H9 (cell line): ENCODE measurements at places on chromosomes 16 and 17.

GRCh38 chr16:59339871-59340270 is 605.8 kb upstream of the GOT2 start:
- H3K4me3 ChIP-seq: no peak overlapping the region
- H3K27ac ChIP-seq: no peak overlapping the region
- H3K27me3 ChIP-seq: peaks cover 65% of the 10 kb centered on the region

DNA sequence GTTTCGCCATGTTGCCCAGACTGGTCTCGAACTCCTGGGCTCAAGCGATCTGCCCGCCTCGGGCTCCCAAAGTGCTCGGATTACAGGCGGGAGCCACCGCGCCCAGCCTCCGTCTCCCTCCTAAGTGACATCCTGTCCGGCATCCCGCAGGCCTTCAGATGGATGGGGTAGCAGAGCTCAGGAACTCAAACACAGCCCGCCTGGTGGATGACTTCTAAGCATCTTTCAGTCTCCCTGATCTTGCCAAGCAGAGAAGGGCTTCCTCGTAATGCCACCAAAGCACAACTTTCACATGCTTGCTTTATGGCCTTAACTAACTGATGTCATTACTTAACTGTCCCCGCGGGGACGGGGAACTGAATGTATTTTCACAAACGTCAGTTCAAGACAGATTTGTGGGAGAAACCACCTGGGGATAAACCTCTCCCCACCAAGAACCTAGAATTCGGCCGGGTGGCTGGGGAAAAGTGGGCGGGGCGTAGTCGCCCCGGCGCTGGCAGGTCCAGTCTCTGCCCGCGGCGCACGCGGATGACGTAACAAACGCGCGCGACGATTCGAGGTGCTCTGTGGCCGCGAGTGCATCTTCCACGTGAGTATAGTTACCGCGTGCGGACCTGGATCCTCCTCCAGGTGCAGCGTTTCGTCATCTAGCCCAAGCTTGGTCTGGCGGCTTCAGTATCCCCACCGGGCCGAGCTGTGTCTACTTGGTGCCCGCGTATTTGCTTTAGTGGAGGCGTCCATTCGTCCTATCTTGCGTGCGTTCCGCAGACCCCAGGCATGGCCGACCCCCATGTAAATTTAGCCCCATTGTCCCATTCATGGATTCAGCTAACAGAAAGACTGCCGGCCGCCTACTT is at the start of gene PFAS:
Gene PFAS, plus strand, starts transcription at position 539 of the 857 bp plus-strand sequence. CDS start 4,649 bp downstream, outside the sequence.
- H3K27ac ChIP-seq: peak within 1 kb of the TSS; percentile 83
- peak; percentile 97 for DNase-seq
- peak within 1 kb of the TSS; percentile 95 for H3K4me3 ChIP-seq
- H3K27me3 ChIP-seq: no peaks in the 10 kb centered on the region

DNA sequence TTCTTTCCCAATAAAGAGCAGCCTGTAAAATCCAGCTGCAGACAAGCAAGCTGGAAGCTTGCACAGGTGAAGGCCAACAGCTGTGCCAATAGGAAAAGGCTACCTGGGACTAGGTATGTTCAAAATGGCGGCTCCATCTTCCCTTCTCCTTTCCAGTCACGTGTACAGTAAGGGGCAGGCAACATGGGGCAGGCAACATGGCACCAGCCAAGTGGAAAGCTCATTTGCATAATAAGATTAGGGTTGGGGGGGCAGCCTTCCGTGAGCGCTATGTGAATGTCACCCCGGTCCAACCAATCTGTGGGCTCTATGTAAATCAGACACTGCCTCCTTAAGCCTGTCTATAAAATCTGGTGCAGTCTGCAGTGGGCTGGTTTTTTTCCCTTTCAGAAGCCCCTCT is 31.3 kb downstream of the TVP23A start:
- H3K36me3 ChIP-seq: peaks cover 20% of the 10 kb centered on the region
- no peaks in the 10 kb centered on the region for H3K27me3 ChIP-seq
- H3K27ac ChIP-seq: no peak overlapping the region
- DNase-seq: no peak
- H3K4me1 ChIP-seq: no peaks in the 10 kb centered on the region

DNA sequence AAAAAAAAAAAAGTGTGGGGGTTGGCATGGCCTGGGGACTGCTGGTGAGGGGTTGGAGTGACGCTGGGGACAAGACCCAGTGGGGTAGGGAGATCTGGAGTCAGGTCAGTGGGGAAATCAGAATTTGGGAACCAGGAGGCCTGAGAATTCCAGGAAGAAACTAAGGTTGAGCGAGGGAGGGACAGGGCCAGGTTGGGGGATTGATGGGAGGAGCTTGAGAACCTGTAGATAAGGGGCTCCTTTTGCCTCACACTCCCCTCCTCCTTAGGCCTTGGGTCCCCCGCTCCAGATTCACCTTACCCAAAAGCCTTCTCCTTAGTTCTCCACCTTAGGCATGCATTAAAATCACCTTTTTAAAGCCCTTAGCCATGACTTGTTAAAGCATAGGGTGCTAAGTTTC is 8.3 kb upstream of the PYDC1 start:
- no peak overlapping the region for H3K4me3 ChIP-seq
- no peak overlapping the region for H3K27ac ChIP-seq
- H3K27me3 ChIP-seq: no peaks in the 10 kb centered on the region
- DNase-seq: no peak

DNA sequence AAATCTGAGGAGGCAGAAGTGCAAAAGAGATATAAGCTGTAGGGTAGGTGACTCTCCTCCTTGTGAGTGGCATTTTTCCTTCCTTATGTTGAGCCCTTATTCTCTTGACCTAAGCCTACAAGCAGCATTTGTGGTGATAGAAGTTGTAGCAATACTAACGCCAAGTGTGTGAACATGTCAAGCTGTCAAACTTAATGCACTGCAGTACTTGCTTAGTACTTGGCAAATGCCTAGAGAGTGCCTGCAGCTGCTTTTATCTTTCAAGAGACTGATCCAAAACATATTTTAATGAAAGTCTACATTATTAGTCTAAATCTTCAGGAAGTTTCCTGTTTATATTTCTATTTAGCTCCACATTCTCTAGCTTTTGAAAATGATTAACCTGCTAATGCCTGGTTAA is 83.2 kb downstream of the CNTNAP4 start:
- no peak overlapping the region for H3K4me3 ChIP-seq
- peaks cover 3% of the 10 kb centered on the region; the same call in 1 of the 3 replicates for H3K36me3 ChIP-seq
- no peak overlapping the region for H3K27ac ChIP-seq

DNA sequence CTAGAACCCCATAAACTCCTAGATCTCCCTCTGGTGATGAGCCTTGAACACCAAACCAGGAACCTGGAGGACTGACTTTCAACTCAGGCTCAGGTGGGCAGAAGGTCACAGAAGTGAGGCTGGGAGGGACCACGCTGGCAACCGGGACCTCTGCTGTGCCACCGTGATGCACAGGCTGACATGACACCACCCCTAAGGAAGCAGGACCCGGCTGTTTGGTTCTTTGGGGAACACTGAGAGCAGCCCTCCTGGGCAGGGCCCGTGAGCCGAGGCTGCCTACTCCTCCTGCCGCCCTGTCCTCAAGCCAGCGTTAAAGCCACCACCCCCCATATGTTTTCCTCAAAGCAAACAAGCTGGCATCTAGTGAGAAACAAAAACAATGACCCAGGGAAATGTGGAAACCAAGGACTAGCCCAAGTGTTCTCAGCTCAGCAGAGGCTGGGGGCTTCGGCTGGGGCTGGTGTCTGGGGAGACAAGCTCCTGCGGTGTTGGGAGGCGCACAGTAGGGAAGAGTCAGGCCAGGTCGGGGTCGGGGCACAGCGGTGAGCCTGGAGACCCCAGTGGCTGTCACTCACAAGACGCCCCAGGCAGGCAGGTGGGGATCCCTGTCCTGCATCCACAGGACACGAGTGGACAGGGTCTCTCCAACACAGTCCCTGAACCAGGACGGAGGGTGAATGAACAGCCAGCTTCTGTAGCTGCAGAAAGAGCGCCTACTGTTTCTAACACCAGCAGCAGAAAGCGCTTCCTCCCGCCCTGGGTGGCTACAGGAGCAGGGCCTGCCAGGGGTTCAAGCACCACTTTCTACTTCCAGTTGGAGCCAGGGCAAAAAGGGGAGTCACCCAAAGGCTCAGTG is 1.7 kb downstream of the SMIM5 start:
- H3K4me1 ChIP-seq: no peaks in the 10 kb centered on the region; the same call in 1 of the 2 replicates
- H3K27me3 ChIP-seq: no peaks in the 10 kb centered on the region
- no peaks in the 10 kb centered on the region for H3K36me3 ChIP-seq
- H3K4me3 ChIP-seq: no peak overlapping the region; the same call in 1 of the 2 replicates

- no peak for DNase-seq
- H3K27me3 ChIP-seq: no peaks in the 10 kb centered on the region
- H3K4me1 ChIP-seq: no peaks in the 10 kb centered on the region
- no peaks in the 10 kb centered on the region for H3K36me3 ChIP-seq
- H3K4me3 ChIP-seq: no peak overlapping the region
Observed at GRCh38 chr16:67356396-67356795, 29.8 kb downstream of the LRRC36 start.

DNA sequence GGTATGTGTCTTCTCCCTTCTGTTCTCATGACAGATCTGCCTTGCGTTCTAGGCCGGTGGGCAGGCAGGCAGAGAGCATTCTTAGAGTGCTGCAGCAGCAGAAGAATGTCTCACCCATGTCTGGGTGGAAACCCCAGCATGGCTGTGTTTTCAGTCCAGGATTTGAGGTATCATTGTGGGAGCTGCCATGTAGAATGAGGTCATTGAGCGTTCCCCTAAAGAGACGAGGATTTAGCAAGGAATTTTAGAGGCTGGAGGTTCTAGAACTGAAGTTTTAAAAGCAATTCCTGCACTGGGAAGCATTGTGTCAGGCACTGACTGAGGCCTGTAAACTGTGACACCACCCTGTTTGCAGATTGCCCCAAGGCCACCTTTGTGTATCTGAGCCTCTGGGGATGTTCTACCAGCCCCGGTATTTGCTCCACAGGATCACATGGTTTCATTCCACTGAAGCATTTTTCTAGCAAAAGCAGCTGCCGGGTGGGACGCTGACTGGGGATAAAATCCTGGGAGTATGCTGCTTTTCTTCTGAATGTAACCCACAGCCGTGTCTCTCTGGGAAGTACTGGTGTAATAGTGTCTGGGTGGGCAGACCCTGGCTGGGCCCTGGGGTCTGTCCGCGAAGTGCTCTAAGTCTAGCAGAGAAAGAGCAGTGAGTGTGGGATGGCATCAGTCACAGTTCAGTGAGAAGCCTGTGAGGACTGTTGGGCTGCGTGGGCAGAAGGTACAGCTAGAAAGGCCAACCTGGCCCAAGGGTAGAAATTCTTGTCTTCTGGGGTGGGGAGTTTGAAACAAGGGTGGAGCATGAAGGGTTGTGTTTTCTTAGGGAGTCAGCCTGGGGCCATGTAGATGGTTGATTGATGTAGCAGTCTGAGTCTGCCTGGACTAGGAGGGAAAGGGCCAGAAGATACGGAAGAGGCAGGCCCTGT is 30.2 kb downstream of the PLCD3 start:
- no peak overlapping the region for H3K27ac ChIP-seq
- peak; percentile 20 for DNase-seq
- H3K4me1 ChIP-seq: no peaks in the 10 kb centered on the region
- peaks cover 92% of the 10 kb centered on the region for H3K36me3 ChIP-seq
- H3K4me3 ChIP-seq: no peak overlapping the region

DNA sequence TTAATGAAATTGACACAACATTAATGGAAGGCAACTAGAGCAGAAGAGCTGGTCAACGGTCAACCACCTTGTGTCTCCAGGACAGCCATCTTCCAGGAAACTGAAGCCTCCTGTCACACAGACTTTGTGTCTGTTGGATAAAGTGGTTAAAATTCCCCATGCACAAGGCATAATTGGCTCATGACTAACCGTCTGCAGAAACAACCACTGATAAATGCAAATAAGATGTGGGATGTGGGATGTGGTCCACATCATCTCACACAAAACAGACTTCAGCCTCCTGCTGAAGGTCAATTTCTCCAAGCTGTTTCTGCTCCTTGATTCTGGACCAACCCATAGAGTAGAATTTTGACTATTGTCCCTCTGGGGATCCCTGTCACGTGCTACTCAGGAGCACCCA is 26.9 kb upstream of the XYLT1 start:
- H3K36me3 ChIP-seq: peaks cover 4% of the 10 kb centered on the region; the same call in 1 of the 2 replicates
- no peak overlapping the region for H3K27ac ChIP-seq
- H3K4me3 ChIP-seq: no peak overlapping the region
- no peaks in the 10 kb centered on the region for H3K4me1 ChIP-seq
- no peak for DNase-seq
- no peaks in the 10 kb centered on the region for H3K27me3 ChIP-seq

GRCh38 chr16:52832771-52833170 is 219.9 kb downstream of the CHD9NB start:
- H3K36me3 ChIP-seq: no peaks in the 10 kb centered on the region
- H3K27ac ChIP-seq: no peak overlapping the region
- H3K4me3 ChIP-seq: no peak overlapping the region
- DNase-seq: no peak
- no peaks in the 10 kb centered on the region for H3K27me3 ChIP-seq
